Hepatic stellate cell (primary cell): ENCODE measurements at places on chromosomes 4 and X.

DNA sequence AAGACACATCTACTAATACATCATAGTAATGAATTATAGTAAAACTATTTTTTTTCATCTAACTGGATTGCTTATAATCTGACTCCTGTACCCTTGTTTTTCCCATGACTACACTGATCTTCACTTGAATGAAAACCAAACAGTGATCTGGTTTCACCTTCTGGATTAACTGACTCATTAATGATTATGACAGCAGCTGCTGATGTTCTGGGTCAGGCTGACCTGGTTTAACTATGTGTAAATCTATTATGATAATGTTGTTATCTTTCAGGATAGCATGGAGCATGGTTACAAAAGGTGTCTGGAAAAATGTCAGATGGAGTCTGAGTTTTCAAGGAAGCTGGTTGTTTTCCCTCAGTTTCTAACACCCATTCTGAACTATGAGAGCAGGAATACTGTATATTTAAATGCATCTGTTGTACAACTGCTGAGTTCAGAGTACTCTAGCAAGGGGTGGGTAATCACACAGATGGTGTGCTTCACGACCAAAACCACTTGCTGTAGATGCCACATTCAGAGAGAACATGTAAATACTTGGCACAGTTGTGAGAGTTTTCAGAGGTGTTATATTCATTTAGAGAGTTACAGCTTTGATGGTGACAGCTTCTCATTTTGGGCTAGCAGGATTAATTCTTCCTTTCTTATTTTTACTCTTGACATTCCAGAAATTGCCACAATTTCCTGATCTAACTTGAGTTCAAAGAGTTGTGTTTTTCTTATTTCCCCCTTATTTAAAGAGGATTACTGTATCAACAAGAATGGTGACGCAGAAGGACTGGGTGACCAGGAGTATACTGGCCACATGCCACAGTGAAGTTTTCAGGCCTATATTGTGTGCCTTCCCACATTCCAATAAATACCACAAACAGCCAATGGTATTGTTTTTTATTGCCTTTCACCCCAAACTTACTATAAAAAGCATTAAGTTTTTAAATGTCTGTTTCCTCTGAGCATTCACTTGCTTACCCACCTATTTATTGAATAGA lies 249.7 kb upstream of the TET2 start:
- DNase-seq, result no peak

GRCh38 chr4:149370785-149371420 lies 444.7 kb downstream of the IQCM start:
- DNase-seq, result peak; percentile 12

DNA sequence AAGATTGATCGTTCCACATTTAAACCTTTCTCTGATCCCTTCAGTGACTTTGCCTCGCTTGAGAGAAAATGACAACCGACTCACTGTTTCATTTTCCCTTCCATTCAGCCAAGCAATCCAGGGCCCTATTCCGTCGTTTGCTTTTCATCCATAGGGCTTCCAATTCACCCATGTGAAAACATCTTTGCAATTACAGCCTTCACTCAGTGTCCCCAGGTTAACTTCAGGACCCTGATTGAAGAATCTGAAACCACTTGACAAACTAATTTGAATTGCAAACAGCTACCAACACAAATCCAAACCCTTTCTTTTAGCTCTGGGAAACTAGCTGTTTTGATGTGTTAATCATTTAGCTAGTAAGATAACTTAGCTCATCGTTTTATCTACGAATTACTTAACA lies 120.2 kb upstream of the FAM9C start:
- DNase-seq, result no peak

- DNase-seq, result no peak
These were observed 49.2 kb downstream of the SMARCAD1 start for GRCh38 chr4:94256828-94257227.

- no peak for DNase-seq
These were observed 59.2 kb downstream of the MND1 start for GRCh38 chr4:153403726-153404125.

- no peak for DNase-seq
These were observed 72.1 kb downstream of the BEND4 start for GRCh38 chr4:42080306-42080705.

GRCh38 chrX:79036157-79036880 lies 91.1 kb downstream of the P2RY10 start:
- DNase-seq, result no peak

- peak; percentile 32 for DNase-seq
These were observed 54.7 kb downstream of the CNGA2 start for GRCh38 chrX:151789179-151789800.

GRCh38 chr4:41660352-41660751 lies 88.2 kb downstream of the PHOX2B start:
- DNase-seq, result no peak

GRCh38 chr4:94459462-94460161 lies 7.9 kb downstream of the PDLIM5 start:
- DNase-seq, result no peak

DNA sequence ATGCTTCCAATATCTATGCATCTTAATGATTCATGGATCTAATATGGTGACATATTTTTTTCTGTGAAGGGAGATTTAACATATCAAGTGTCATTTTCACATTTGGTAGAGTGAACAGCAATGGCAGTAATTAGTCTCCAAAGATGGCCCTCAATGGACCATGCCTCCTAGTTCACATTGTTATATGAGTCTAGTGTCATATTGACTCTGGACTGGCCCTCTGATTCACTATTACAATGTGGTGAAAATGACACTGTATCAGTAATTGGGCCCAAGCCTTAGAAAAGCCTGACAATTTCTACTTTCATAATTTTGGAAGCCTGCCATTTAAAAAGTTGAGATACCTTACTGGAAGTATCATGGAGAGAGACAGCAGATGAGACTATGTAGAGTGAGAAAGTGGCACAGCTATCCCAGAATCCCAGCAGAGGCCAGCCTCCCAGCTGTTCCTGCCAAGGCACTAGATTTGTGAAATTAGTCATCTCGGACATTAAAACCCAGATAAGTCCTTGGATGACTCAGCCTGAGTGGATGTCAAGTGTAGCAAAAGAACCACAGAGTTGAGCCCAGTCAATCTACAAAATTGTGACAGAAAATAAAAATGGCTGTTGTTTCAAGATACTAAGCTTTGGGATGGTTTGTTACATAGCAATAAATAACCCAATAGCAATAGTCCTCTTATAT lies 68.4 kb downstream of the ARHGEF38 start:
- DNase-seq, result peak; percentile 44

GRCh38 chrX:107118322-107119147 lies at the start of gene RBM41:
Gene RBM41, minus strand, starts transcription at chrX:107118822. Its CDS starts 49 bp downstream, at chrX:107118773.
- peak; percentile 17 for DNase-seq

- DNase-seq, result no peak
These were observed 36.7 kb downstream of the ARX start for GRCh38 chrX:24979081-24979480.

- peak; percentile 34 for DNase-seq
These were observed 9.4 kb downstream of the ADH6 start for GRCh38 chr4:99209671-99210070.

DNA sequence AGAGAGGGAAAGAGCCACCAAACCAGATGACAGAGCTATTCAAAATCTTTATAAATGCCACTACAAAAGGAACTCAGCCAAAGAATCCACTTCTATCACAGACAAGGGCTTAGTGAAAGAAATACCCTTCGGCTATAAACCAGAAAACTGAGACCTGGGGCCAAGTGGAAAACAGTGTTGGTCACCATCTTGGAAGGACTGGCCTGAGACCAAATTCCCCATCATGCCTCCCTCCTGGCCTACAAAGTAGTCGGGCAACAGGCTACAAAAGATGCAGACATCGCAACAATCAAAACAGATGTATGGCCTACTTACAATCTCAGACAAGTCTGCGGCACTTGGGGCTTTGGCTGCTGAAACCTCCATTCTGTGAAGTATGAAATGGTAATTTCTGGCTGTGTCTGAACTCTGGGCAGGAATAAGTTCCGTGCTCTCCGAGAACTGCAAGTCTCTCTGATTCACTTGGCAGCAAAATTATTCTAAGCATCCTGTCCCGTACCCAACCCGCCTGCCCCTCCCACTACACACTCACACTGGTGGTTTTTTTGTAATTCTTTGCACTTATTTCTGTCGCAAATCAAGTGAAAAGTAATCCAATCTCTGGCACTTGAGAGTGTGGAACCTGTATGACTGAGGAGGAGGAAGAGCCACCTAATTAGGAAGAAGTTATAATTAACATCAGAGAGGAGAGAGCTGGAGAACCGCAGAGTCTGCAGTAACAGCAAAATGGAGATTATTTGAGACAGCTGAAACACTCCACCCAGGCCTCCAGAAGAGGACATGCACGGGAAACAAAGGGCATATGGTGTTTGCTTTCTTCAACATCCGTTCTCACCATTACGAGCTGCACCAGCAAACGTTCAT lies 87.8 kb downstream of the SH3KBP1 start:
- peak; percentile 34 for DNase-seq

- DNase-seq, result no peak
These were observed 2309.4 kb upstream of the AGA start for GRCh38 chr4:179751669-179752068.

DNA sequence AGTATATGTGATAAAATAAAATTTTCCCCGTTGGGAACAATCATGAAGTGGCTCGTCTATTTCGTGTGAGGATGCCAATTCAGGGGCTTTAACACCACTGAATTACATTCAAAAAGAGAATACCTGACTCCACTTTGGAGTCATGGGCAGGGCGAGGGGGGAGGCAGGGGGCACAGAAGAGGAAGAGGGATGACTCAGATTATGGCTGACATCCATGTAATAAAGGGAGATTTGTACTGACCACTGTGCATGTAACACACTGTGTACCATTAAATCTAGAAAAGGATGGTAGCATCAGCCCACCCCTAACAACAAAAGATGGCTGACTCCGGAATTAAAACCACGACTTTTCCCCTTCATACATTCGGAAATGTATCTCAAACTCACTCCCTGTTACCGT lies 1.3 kb downstream of the SLC9A7 start:
- no peak for DNase-seq

DNA sequence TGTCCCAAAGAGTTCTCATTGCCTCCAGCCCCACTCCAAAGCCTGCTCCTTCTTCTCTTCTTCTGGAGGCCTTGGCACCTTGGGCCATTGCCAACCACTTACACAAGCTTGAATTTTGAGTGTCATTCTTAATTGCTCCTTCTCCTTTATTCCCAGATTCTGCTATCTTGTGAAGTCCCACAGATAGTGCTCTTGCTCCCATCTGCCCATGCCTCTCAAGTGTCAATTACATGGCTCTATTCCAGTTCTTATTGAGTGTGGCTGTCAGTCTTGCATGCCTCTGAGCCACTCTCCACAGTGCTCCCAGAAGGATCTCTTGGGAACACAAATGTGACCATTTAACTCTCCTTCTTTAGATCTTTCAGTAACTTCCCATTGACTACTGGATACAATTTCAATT lies 117.3 kb upstream of the SFRP2 start:
- DNase-seq, result no peak

- DNase-seq, result no peak
These were observed 1040.7 kb downstream of the RAPGEF2 start for GRCh38 chr4:160143574-160143973.

GRCh38 chrX:41923211-41923977 lies at the start of gene CASK:
Gene CASK, minus strand, starts transcription at chrX:41923554. Its CDS starts 566 bp downstream, at chrX:41922988.
- peak; percentile 79 for DNase-seq

DNA sequence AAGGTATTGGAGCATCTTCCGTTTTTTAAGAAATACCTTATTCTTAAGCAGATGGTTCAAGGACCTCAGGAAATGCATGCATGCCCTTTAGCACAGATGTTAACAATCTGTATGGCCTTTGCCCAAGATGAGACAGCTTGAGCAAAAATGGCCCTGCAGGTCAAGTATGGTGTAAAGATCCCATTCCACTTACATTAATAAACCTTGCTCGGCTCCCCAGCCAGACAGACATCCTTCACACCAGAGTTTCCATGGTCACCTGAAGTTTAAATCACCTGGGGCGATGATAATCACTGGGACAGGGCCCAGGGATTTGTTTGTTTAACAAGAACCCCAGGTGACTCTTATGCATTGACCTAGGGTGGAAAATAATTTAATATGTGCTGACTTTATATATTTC lies 287.0 kb upstream of the NOCT start:
- DNase-seq, result no peak

GRCh38 chr4:73735231-73735630 lies 5.1 kb upstream of the CXCL8 start:
- DNase-seq, result no peak

DNA sequence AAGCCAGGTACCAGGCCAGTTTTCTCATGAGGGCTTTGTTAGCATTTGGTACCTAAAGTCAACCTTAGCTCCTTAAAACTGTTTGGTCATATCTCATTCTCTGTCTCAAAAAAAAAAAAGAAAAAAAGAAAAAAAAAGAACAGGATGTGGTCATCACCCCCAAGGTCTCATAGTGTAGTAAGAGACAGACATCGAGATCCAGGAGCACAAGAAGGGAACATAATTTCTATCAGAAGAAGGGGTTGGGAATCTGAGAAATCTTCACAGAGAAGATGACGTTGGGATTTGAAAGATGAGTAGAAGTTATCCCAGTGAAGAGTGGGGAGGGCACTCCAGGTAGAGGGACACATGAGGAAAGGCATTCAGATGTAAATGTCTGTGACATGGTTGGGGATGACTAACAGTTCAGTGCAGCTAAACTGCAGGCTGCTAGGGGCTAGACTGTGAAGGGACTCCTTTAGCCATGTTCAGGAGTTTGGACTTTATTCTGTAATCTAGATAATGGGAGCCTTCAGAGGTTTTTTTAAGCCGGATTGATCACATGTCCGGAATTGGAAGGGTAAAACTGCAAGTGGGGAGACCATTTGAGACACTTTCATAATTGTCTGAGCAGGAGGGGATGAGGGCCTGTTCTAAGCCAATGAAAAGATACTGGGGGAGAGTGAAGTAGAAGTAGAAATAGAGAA lies 26.9 kb upstream of the GJB1 start:
- DNase-seq, result no peak

- no peak for DNase-seq
These were observed 220.3 kb upstream of the VEGFC start for GRCh38 chr4:177012918-177013545.
